ENCODE measurements at places on chromosomes 4 and X. TPM values are rescaled to one million over a fixed set of nuclear protein-coding genes. Genes with fewer than 3 reads are reported as not detected.

Gene BANK1
- total RNA-seq, result 1.0 TPM

Gene GRIA2
- 1.0 TPM for total RNA-seq

Gene ZNF732
- total RNA-seq, result not detected

Gene CHRDL1
- total RNA-seq, result 13.0 TPM

Data from body of pancreas (tissue), 4 donors.